ENCODE measurements at places on chromosomes 16 and 17.

DNA sequence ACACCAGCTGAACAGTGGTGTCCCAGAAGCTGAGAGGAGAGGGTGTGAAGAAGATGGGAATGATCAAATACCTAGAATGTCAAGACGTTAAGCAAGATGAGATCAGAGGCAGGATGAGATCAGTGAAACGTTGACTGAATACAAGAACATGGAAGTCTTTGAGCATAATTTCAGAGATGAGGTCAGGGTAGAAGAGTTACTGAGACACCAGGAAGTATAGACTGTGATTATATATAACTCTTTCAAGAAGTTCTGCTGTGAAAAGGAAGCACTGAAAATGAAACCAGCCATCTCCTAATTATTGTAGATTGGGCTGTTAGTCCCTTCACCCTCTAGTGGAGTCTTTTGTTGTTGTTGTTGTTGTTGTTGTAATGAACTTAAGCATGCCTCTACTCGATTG, 9.1 kb downstream of the SHCBP1 start:
- DNase-seq = peak; percentile 43
- no peak overlapping the region for H3K4me3 ChIP-seq
- H3K4me1 ChIP-seq = peaks cover 65% of the 10 kb centered on the region

DNA sequence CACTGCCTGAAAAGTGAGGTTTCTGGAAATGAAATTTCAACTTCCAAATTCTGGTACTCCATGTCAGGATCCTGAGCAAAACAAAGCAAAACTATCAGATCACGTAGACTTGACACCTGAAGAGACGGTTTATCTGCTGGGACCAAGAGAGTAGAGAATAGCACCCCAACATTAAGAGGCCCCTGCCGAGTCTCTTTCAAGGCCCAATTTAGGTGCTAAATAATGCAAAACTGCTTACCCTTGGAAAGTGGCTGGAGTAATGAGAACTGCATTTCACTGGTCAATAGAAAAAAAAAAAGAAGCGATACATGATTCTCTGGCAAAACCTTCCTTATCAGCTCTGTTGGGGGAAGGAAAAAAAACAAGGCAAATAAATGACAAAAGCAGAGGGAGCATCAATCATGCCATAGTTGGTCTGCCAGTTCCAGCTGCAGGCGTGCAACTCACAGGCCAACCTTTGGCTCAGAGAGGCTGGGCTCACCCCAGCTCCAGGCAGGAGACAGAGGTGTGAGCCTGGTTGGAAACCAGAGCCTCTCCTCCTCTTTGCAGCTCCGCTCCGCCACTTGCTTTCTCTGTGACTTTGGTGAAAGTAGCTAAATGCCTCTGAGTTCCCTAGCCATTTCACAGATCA, 595.2 kb downstream of the TOX3 start:
- H3K4me1 ChIP-seq = no peaks in the 10 kb centered on the region
- no peak overlapping the region for H3K27ac ChIP-seq
- H3K4me3 ChIP-seq = no peak overlapping the region
- DNase-seq = no peak
- H3K36me3 ChIP-seq = no peaks in the 10 kb centered on the region
- H3K27me3 ChIP-seq = no peaks in the 10 kb centered on the region

GRCh38 chr16:50284131-50284911, 18.0 kb downstream of the ADCY7 start:
- no peak overlapping the region for H3K4me3 ChIP-seq
- peaks cover 57% of the 10 kb centered on the region for H3K4me1 ChIP-seq
- H3K27me3 ChIP-seq = no peaks in the 10 kb centered on the region
- peak overlapping the region; percentile 90 for H3K27ac ChIP-seq

- H3K27ac ChIP-seq = no peak overlapping the region
- peaks cover 11% of the 10 kb centered on the region for H3K4me1 ChIP-seq
- H3K4me3 ChIP-seq = no peak overlapping the region
Measured at GRCh38 chr17:78568494-78569115, 8.6 kb downstream of the DNAH17 start.

DNA sequence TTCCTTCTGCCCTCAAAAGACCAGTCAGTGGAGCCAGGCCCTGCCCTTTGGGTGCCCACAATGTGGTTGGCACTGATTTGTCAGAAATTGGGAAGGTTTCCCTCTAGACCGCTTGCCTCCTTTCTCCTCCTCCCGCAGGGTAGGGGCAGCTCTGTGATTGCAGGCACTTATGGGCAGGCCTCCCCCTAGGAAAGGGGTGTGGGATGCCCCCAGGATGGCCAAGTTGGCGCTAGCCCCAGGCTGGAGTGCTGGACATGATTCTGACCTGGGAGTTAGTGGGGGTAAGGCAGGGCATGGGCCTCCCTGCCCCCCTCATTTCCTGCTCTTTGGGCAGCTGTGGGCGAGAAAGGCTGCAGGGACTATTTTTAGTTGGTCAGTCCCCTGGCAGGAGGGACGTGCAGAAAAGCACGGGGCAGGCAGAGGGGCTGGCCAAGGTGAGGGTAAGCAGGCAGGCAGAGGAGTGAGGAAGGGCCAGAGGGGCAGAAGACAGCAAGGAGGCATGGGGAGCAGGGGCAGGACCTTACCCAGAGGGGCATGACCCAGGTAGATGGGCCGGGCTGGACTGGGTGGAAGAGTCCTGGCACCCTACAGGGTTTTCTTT, 3.3 kb downstream of the RARA start:
- H3K27me3 ChIP-seq = no peaks in the 10 kb centered on the region
- H3K4me1 ChIP-seq = peaks cover 80% of the 10 kb centered on the region
- H3K4me3 ChIP-seq = peak overlapping the region; percentile 24
- no peak for DNase-seq
